ENCODE measurements at places on chromosomes 1 and 21.

- DNase-seq, result no peak
Observed at GRCh38 chr1:61184040-61184713, 101.8 kb downstream of the NFIA start.

- no peak for DNase-seq
Observed at GRCh38 chr1:175514387-175514953, 228.9 kb downstream of the TNR start.

DNA sequence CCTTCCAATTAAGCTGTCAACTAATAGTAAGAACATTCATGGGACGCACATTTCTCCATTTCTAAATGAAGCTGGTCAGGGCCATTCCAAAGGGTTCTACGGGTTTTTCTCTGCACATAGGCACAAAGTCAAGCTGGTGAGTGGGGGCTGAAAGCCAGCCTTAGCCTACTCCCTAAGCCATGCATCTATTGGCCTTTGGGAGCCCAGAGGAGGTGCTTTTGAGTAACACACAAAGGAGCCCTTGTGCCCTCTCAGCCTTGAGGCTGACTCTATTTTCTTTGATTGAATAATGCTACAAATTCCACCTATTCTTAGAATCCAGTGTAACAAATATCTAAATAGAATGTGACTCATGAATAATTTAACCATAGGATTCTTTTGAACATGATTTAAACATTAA lies 73.6 kb downstream of the RGS13 start:
- DNase-seq, result no peak

DNA sequence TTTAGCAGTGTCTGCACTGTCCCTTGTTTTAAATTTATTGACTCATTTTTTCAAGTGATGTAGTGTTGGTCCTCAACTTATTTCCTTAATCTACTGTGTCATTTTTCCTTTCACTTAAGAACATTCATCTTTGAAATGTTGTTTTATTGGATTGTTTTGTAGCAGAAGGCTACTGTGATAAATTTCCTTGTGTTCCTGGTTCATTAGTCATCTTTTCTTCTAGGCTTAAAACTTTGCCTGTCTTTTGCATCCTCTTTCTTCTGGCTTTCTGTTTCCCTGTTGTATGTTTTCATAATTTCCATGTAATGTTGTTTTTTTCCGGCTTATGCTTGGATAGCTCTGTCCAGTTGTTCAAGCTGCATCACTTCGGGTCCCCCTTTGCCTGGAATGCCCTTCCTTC lies 61.9 kb downstream of the UBE2T start:
- no peak for DNase-seq

- DNase-seq, result no peak
Observed at GRCh38 chr1:89512996-89513720, 11.5 kb upstream of the LRRC8B start.

- DNase-seq, result no peak
Observed at GRCh38 chr1:17892225-17892624, 137.1 kb downstream of the ACTL8 start.

DNA sequence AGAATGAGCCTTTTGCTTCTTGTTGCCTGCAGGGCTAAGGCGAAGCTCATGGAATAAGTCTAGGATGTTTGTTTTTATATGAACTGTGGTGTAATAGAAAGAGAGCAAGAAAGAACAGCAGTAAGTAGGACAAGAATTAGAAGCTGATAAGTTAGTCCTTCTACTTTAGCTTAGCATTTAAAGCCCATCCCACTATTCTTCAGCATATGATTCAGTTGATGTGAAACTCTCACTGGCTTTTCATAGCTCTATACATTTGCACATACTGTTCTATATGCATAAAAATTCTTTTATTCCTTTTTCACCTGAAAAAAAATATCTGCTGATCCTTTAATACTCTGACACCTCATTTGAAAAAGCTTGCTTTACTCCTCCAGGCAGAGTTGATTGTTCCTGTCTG lies 712.0 kb downstream of the USP25 start:
- no peak for DNase-seq

Measured in activated CD4-positive, CD25-positive, alpha-beta regulatory T cell treated with anti-CD3 and anti-CD28 coated beads, Interleukin-2, amount 50 U/mL, for 72 hours (primary cell).